ENCODE measurements at places on chromosomes 1 and 21.

DNA sequence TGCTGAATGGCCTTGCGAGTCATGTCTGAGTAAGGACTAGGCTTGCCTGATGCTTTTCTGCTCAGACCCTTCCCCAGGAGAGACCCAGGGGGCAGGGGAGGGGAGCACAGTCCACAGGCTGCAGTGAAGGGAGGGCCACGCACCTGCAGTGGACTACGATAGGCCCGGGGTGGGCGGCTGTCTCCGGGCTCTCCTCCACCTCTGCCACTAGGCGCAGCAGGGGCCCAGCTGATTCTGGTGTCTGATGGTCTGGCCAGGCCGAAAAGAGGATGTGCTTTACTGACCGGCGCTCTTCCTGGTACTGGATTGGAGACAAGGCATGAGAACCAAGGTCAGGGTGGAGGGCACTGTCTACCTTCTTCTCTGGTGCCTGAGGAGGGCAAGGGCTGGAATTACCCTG lies 7.9 kb upstream of the ARL8A start:
- DNase-seq, result no peak

DNA sequence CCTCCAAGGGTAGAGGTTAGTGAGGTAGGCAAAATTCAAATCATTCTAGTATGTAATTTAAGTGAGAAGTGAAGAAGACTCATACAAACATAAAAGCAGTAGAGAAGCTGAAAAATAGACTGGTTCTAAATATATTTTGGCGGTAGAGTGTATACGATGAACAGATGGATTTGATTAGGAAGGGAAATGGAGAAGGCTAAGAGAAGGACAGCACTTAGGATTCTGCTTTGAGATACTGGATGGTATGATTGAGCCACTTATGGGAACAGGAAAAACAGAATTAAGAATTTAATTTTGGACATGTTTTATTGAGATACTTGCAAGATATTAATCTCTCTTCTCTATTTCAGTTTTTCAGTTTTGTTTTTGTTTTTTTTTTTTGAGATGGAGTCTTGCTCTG lies 60.1 kb downstream of the EPB41 start:
- no peak for DNase-seq

- DNase-seq, result no peak
These were observed 94.4 kb downstream of the PDE9A start for GRCh38 chr21:42747746-42748351.

DNA sequence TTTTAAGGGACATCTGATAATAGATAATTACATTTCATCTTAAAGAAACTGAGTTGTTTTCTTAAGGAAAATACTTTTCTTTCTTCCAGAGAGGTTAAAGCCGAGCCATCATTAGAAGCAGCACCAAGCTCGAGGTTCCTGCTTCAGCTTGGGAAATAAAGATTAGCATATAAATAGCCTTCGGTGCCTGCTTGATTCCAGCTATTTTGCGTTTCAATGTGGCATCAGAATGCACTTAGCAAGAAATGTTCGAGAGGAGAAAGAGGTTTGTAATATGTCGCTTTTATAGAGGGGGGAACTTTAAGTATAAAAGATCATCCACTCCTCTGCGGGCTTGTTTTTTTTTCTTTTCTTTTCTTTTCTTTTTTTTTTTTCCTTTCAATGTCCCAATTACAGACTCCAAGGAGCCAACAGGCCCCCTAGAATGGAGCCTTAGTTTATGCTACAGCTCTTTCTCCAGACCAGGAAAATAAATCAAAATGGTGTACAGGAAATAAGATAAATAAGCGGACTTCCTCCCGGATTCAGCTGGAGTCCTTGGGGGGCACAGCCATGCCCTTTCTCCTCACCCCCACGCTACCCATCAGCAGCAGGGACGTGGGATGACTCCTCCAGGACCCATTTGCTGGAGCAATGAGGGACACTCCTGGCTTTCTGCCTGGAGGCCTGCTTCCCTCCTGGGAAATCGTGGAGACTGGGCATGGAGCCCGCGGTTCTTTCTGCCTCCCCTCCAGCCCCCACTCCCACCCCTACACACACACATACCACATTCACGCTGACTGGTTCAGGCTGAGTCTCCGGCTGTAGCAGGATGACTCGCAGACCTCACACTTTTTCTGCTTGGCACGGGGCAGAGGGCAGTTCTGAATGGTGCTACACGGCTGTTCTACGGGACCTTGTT lies 131.6 kb downstream of the RRAGC start:
- peak; percentile 78 for DNase-seq

DNA sequence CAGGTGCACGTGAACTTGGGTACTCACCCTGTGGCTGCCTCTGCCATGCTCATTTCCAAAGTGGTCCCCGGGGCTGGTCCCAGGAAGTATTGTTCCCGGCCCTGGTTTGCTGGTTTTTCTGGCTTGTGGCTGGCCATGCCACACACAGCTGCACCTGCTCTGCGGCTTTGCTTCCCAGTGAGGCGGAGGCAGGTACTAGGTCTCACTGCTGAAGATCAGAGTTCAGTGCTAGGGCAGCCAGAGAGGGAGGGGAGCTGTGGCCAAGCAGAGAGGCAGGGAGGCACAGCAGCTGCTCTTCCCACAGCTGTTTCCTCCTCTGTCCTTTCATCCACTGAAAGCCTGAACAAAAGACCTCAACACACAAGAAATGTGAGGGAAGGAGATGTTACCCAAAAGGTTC lies 30.5 kb downstream of the ENO1 start:
- DNase-seq, result no peak

- DNase-seq, result peak; percentile 92
These were observed 107.5 kb downstream of the LTN1 start for GRCh38 chr21:28884976-28885852.

- DNase-seq, result peak; percentile 61
These were observed 115.7 kb downstream of the AKT3 start for GRCh38 chr1:243734308-243734695.

GRCh38 chr1:64327119-64327518 lies 123.7 kb downstream of the UBE2U start:
- DNase-seq, result no peak

DNA sequence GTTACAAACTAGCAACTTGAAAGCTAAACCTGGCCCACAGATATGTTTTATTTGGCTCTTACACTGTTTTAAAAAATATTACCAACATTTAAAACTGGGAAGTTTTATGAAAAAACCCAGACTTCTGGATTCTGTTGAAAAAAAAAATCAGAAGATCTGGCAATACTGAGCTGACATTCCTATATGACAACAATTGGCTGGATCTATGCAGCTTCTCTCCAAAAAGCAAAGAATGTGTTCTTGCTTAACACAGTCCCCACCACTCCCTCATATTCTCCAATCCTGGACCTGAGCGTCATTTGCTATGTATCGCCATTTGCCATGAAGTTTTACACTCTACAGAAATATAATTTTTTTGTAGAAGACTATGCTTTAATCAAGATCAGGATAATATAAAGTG lies 859.6 kb downstream of the LTN1 start:
- peak; percentile 73 for DNase-seq

- no peak for DNase-seq
These were observed 2.1 kb downstream of the BACH1 start for GRCh38 chr21:29300807-29301138.

Data from cardiac fibroblast (primary cell).